ENCODE measurements at places on chromosomes 11 and 22. TPM values are rescaled to one million over a fixed set of nuclear protein-coding genes. Genes with fewer than 3 reads are reported as not detected.

Gene VSIG10L2
- total RNA-seq: not detected

Gene GLYAT
- total RNA-seq: not detected

Gene ABCC8
- total RNA-seq: 11.8 TPM

Gene IGSF9B
- total RNA-seq: 2.4 TPM

Gene GAL
- total RNA-seq: 22.9 TPM

Gene IGHMBP2
- 13.9 TPM for total RNA-seq

Gene SLC22A6
- total RNA-seq: not detected

Gene TPBGL
- total RNA-seq: 0.17 TPM

Gene MIOX
- total RNA-seq: not detected

Gene SLC17A6
- not detected for total RNA-seq

Gene LRP4
- total RNA-seq: 7.3 TPM

Gene GGT5
- total RNA-seq: 5.1 TPM

Gene H19
- 16.4 TPM for total RNA-seq

Gene FGF19
- 0.12 TPM for total RNA-seq

Gene APOA5
- not detected for total RNA-seq

Gene OR8G5
- not detected for total RNA-seq

Gene GLYATL1
- total RNA-seq: not detected

Gene BEST1
- 4.6 TPM for total RNA-seq

Gene TYR
- total RNA-seq: not detected

Gene MACROD1
- total RNA-seq: 15.1 TPM

Gene OR56B4
- not detected for total RNA-seq

Gene APOL4
- not detected for total RNA-seq

Gene TCN1
- total RNA-seq: 0.63 TPM

Gene PHF21B
- total RNA-seq: 0.81 TPM
